ENCODE measurements at places on chromosomes 3 and 15. TPM values are rescaled to one million over a fixed set of nuclear protein-coding genes. Genes with fewer than 3 reads are reported as not detected.

COL6A5 gene
- total RNA-seq: under 0.01 TPM

KY gene
- under 0.01 TPM for total RNA-seq

RGMA gene
- total RNA-seq: 1.3 TPM

MCF2L2 gene
- under 0.01 TPM for total RNA-seq

ATP13A4 gene
- under 0.01 TPM for total RNA-seq

CTXND1 gene
- under 0.01 TPM for total RNA-seq

FOXB1 gene
- not detected for total RNA-seq

GOLGA6A gene
- not detected for total RNA-seq

DNA sequence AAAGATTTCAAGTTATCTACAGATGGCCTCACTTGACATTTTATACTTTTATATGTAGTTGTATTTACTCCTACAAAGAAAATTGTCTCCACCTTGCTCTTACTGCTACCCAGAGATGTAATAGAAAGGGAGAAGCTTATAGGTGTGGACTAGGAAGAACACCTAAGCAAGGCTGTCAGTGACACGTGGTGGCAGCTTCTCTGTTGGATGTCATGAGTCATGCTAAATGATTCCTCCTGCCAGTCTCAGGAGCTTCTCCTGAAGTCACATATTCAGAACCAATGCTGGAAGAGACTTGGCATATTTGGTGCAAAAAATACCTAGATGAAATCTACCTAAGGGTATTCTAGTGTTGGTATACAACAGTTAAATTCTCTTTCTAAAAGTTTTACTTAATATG lies 184.7 kb downstream of the LRRC3B start:
- no peak for DNase-seq
- H3K36me3 ChIP-seq: no peaks in the 10 kb centered on the region
- H3K4me3 ChIP-seq: no peak overlapping the region
- H3K27me3 ChIP-seq: no peaks in the 10 kb centered on the region

GRCh38 chr3:69254351-69254750 lies 131.5 kb downstream of the FRMD4B start:
- no peaks in the 10 kb centered on the region for H3K36me3 ChIP-seq
- no peak for DNase-seq
- no peaks in the 10 kb centered on the region for H3K27me3 ChIP-seq
- H3K4me1 ChIP-seq: no peaks in the 10 kb centered on the region

GRCh38 chr15:51708013-51708412 lies 26.7 kb downstream of the SCG3 start:
- DNase-seq: no peak
- no peak overlapping the region for H3K4me3 ChIP-seq
- H3K27ac ChIP-seq: no peak overlapping the region
- H3K4me1 ChIP-seq: no peaks in the 10 kb centered on the region

- H3K4me3 ChIP-seq: no peak overlapping the region
- H3K36me3 ChIP-seq: no peaks in the 10 kb centered on the region
- H3K27me3 ChIP-seq: no peaks in the 10 kb centered on the region
- no peaks in the 10 kb centered on the region for H3K4me1 ChIP-seq
Measured at GRCh38 chr3:119160361-119160760, 13.0 kb upstream of the UPK1B start.

DNA sequence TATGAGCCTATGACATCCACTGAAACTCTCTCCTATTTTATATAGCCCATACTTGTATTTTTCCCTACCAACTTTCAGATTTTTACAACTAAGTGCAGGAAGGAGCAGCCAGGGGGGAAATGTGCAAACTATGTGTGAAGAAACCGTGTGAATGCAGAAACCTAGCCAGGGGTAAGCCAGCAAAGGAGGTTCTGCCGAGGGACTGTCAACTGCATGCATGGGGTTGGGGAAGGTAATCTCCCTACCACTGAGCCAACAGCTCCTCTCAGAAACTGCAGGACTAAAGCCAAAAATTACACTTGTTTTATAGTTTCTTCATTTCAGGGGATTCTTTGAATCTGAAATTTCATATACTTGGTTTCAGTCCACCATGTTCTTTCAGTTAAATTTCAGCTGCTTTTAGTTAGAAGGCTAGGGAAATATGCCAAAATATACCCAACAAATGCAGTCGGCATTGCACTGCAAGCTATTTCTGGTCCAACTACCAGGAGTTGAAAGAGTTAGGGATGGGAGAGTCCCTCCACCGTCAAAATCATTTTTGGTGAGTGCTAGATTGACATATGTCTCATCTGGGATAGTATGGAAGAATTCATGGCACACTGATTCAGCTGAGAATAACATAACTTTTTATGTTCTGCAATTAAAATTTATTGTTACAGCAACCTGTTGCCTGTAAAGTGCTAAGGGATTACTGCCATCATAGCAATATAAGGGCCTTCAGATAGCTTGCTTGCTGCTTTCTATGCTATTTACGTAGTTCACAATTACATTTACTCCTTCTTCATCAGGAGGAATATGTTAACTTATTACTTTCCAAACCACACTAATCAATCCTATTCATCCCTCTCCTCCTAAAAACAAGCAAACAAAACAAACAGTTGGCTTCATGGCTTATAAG lies 904.2 kb downstream of the ROBO1 start:
- no peaks in the 10 kb centered on the region for H3K36me3 ChIP-seq
- no peak overlapping the region for H3K27ac ChIP-seq
- no peaks in the 10 kb centered on the region for H3K4me1 ChIP-seq

- no peaks in the 10 kb centered on the region for H3K36me3 ChIP-seq
- H3K27ac ChIP-seq: no peak overlapping the region
- DNase-seq: no peak
- no peaks in the 10 kb centered on the region for H3K27me3 ChIP-seq
- no peaks in the 10 kb centered on the region for H3K4me1 ChIP-seq
Measured at GRCh38 chr15:55250392-55250791, 39.2 kb downstream of the RAB27A start.

- H3K4me1 ChIP-seq: no peaks in the 10 kb centered on the region
- H3K27ac ChIP-seq: no peak overlapping the region
- no peaks in the 10 kb centered on the region for H3K36me3 ChIP-seq
- H3K27me3 ChIP-seq: no peaks in the 10 kb centered on the region
Measured at GRCh38 chr3:80190051-80190450, 422.3 kb upstream of the ROBO1 start.

DNA sequence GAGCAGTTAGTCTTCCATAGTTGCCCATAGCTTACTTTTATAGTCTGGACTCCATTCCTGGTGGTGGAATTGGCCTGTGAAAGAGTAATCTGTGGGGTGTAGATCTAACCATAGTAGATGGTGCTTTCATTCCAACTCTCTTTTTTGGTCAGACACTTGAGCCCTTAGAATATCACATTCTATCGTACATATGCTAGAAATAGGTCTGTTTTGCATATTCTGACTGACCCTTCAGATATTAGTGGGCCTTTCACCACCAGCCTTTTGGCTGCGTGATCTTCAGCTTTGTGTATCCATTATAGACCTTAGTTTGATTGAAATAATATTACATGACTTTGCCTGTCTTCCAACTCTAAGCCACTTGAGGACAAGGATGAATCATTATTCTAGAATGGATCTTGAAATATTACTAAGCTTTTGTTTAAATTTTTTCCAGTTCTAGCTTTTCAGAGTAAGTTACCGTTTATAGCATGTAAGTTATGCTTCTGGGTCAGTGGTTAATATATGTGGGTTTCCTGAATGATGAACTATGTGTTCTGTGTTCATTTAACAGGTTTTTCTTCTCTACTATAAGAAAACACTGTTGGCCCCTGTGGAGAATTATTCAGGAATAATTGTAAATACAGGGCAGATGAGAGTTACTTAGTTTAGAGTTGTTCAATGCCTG lies 8.7 kb downstream of the RAB7A start:
- no peak overlapping the region for H3K4me3 ChIP-seq
- DNase-seq: peak; percentile 27
- no peak overlapping the region for H3K27ac ChIP-seq
- peaks cover 12% of the 10 kb centered on the region for H3K4me1 ChIP-seq

GRCh38 chr3:154943981-154944380 lies 136.1 kb upstream of the MME start:
- no peak overlapping the region for H3K4me3 ChIP-seq
- DNase-seq: no peak
- H3K27me3 ChIP-seq: no peaks in the 10 kb centered on the region
- H3K27ac ChIP-seq: no peak overlapping the region

DNA sequence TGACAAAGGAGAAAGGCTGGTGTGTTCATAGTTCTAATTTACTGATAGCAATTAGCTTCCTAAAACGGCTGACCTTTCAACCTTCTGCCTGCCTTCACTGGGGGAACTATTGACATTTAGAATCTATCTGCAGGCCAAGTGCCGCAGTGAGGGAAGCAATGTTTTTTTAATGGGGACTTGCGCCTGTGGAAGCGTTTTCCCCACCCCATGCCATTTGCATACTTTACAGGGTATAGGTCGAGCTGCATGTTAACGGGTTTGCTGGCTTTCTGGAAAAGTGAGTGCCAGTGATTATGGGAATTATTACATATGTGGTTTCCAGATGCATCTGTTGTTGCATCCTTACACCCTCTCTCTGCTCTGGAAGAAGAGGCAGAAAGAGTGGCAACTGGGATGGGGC lies 180.1 kb downstream of the RAB11A start:
- H3K36me3 ChIP-seq: no peaks in the 10 kb centered on the region
- H3K4me3 ChIP-seq: no peak overlapping the region
- no peak overlapping the region for H3K27ac ChIP-seq
- no peak for DNase-seq
- no peaks in the 10 kb centered on the region for H3K4me1 ChIP-seq
- H3K27me3 ChIP-seq: peaks cover 10% of the 10 kb centered on the region

DNA sequence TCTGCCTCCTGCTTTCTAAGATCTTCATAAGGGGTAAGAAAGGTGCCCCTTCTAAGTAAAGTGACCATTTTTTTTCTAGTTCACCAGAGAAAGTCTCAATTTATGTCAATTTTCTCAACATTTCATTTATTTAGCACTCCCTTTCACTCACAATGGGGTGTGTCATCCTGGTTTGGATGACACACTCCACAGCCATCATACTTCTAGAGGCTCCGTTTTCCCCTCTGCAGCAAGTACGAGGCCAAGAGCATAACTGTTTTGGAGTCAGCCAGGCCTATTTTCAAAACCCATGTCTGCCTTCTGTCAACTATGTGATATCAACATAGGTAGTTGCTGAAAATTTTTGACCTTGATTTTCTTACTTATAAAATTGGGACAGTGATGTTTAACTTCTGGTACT lies 703.2 kb downstream of the NLGN1 start:
- DNase-seq: no peak
- H3K4me3 ChIP-seq: no peak overlapping the region
- H3K27me3 ChIP-seq: no peaks in the 10 kb centered on the region
- H3K27ac ChIP-seq: no peak overlapping the region
- H3K4me1 ChIP-seq: no peaks in the 10 kb centered on the region
- no peaks in the 10 kb centered on the region for H3K36me3 ChIP-seq

DNA sequence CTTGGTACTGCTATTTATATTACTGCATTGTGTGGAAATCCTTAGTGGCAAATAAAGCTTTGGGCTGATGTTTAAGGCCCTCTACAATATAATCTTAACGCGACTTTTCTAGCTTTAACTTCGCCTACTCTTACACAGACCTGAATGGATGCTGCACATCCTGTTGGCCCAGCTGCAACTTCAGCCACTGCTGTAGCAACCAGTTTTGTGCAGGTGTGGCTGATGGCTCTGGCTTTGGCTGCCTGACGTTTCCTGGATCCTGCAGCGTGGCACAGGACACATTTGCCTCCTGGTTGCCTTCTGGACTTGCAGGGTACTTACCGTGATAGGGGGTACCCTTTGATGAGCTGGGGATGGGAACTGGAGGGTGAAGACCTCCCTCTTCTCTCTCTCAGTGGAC lies 20.2 kb upstream of the ERICH6 start:
- no peaks in the 10 kb centered on the region for H3K36me3 ChIP-seq
- H3K4me3 ChIP-seq: no peak overlapping the region
- H3K27ac ChIP-seq: no peak overlapping the region

GRCh38 chr3:59246719-59247401 lies 197.0 kb upstream of the CFAP20DC start:
- H3K4me3 ChIP-seq: no peak overlapping the region
- no peaks in the 10 kb centered on the region for H3K27me3 ChIP-seq
- peak; percentile 42 for DNase-seq
- no peaks in the 10 kb centered on the region for H3K36me3 ChIP-seq
- no peak overlapping the region for H3K27ac ChIP-seq
- H3K4me1 ChIP-seq: no peaks in the 10 kb centered on the region

GRCh38 chr15:98177966-98178592 lies 217.6 kb downstream of the ARRDC4 start:
- no peak overlapping the region for H3K4me3 ChIP-seq
- H3K4me1 ChIP-seq: no peaks in the 10 kb centered on the region
- H3K27ac ChIP-seq: no peak overlapping the region

- H3K27ac ChIP-seq: no peak overlapping the region
- no peak for DNase-seq
- peaks cover under 1% of the 10 kb centered on the region for H3K4me1 ChIP-seq
- H3K36me3 ChIP-seq: no peaks in the 10 kb centered on the region
Measured at GRCh38 chr3:188539631-188540194, 385.8 kb downstream of the LPP start.

DNA sequence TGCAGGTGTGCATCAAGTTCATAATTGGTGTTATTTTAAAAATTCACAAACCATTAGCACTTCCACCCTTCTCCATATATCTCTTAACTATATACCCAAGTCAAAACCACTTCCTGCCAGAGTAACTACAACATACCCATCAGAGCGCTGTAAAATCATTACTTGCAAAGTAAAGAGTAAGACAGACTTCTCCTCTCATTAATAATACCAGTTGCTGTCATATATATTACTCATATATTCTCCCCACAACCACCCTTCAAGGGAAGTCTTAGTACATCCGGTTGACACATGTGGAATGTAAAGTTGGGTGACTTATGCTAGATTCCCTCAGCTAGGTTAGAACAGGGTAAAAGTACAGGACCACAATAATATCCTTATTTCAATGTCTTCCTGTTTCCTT lies 5.6 kb downstream of the TERC start:
- H3K27me3 ChIP-seq: no peaks in the 10 kb centered on the region
- no peaks in the 10 kb centered on the region for H3K36me3 ChIP-seq
- H3K4me1 ChIP-seq: no peaks in the 10 kb centered on the region
- no peak overlapping the region for H3K4me3 ChIP-seq
- peak; percentile 78 for DNase-seq
- H3K27ac ChIP-seq: no peak overlapping the region

- H3K27ac ChIP-seq: no peak overlapping the region
- no peak overlapping the region for H3K4me3 ChIP-seq
- H3K27me3 ChIP-seq: no peaks in the 10 kb centered on the region
- DNase-seq: no peak
- H3K36me3 ChIP-seq: no peaks in the 10 kb centered on the region
- H3K4me1 ChIP-seq: no peaks in the 10 kb centered on the region
Measured at GRCh38 chr3:101478980-101479379, 34.0 kb downstream of the SENP7 start.
